ENCODE measurements at places on chromosomes 3 and 15. TPM values are rescaled to one million over a fixed set of nuclear protein-coding genes. Genes with fewer than 3 reads are reported as not detected.

- no peak overlapping the region for H3K27ac ChIP-seq
- DNase-seq: no peak
- H3K36me3 ChIP-seq: no peaks in the 10 kb centered on the region
- H3K27me3 ChIP-seq: no peaks in the 10 kb centered on the region
- peaks cover 7% of the 10 kb centered on the region for H3K4me1 ChIP-seq
These were observed 67.4 kb upstream of the FNDC3B start for GRCh38 chr3:171971919-171972514.

- H3K4me3 ChIP-seq: no peak overlapping the region
- H3K36me3 ChIP-seq: no peaks in the 10 kb centered on the region
- H3K27ac ChIP-seq: no peak overlapping the region
These were observed 136.8 kb upstream of the UMPS start for GRCh38 chr3:124593442-124593829.

Gene PSMA4
- 411 TPM for total RNA-seq

DNA sequence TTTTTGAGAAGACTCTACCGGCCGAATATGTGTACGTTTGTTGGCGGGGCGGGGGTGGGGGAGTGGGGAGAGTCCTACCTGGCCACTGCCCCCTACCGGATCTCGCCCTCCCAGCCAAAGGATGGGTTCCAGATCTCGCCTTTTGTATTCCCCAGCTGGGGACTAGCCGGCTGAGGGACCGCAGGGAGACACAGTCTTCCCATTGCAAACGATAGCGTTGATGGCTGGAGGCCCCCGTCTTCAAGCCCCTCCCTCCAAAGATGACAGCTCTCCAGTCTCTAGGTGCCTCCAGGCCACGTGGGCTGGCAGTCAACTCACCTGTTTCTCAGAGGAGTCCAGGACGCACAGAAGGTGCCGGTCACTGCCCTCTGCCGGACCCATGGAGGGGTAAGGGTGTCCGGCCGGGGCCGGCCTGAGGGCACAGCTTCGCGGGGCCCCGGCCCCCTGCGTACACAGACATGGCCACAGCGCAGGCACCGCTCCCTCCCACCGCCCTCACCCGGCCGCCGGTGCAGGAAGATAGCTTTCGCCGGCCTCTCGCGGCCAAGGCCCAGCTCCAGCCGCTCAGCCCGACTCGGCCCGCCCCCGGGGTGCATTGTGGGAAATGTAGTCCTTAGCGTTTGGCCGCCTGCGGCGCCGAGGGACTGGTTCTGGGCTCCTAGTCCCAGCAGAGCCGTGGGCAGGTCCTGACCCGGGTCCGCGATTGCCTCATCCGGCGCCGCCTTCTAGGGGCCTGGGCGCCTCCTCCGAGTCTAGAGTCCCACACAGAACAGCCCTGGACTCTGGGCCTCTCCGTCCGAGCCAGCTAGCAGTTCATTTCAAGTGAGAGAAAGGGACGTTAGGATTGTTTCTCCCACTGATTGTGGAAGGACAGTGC lies at the start of gene MON1A:
Gene MON1A, minus strand, starts transcription at position 521 of the 877 bp plus-strand sequence. CDS start 16,465 bp downstream, outside the sequence.
- peaks cover 3% of the 10 kb centered on the region for H3K4me1 ChIP-seq
- H3K27ac ChIP-seq: peak within 1 kb of the TSS; percentile 82
- H3K27me3 ChIP-seq: no peaks in the 10 kb centered on the region
- peak; percentile 76 for DNase-seq
- H3K4me3 ChIP-seq: peak within 1 kb of the TSS; percentile 79
- H3K36me3 ChIP-seq: no peaks in the 10 kb centered on the region
